ENCODE measurements at places on chromosomes 7 and 10. TPM values are rescaled to one million over a fixed set of nuclear protein-coding genes. Genes with fewer than 3 reads are reported as not detected.

- no peak for DNase-seq
These were observed 7.5 kb downstream of the MTG1 start for GRCh38 chr10:133401500-133401899.

Gene BTBD16
- not detected for total RNA-seq

GRCh38 chr10:126170776-126171175 is 217.5 kb downstream of the ADAM12 start:
- DNase-seq: no peak

DNA sequence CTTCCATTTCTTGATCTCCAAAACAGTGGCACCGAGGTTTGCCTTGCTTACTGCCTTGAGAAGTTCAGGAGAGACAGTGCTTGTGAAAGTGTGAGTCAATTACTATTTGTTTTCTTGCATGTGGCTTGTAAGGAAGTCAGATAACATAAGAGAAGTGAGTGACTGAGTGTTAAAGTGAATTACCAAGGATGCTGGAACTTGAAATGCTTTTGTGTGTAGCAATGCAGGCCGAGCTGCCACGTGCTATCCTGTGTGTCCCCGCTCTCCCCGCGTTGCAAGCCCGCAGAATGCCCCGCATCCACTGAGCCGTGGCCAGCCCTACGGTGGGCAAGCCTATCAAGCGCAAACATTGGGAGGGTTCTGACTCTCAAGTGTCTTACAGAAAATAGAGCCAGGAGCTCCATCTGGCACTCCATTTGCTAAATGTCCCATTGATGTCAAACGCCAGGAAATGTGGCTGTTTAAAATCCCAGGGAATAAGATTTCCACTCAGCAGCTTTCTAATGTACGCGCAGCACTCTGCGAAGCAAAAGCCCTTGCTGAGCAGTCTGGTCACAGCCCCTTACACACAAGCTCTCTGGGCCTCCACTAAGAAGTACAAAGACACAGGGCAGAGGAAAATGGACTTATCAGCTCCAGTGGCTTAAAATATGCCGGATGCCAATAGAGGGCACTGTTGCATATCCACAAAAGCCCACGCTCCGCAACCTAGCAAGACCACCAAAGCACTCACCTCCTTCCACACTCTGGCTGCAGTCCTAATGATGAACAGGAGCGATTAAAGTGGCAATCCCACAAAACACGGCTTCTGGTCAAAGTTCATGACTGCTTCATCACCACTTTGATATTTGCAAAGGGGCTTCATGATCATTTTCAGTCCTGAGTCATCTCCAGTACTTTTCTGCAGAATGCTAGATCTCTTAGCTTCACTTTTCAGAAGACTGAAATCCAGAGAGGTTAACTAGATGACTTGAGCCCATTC is 158.0 kb upstream of the ITGB1 start:
- DNase-seq: no peak

DNA sequence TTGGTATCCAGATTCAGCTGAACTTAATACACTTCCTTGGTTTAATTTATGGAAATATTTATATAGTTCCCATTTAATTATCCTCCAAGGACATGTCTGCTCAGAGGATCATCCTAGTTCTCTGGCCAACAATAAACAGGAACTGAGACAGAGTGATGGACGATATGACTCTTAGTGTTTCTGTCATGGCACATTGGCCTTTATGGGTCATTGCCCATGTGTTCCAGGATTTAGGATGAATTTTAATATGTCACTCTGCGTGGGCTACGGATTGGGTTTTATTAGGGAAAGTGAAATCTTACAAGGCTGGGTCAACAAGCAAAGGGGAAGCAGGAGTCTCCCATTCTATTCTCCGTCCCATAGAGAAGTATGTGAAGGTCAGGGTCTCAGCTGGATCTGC is 18.8 kb upstream of the TNPO3 start:
- no peak for DNase-seq

DNA sequence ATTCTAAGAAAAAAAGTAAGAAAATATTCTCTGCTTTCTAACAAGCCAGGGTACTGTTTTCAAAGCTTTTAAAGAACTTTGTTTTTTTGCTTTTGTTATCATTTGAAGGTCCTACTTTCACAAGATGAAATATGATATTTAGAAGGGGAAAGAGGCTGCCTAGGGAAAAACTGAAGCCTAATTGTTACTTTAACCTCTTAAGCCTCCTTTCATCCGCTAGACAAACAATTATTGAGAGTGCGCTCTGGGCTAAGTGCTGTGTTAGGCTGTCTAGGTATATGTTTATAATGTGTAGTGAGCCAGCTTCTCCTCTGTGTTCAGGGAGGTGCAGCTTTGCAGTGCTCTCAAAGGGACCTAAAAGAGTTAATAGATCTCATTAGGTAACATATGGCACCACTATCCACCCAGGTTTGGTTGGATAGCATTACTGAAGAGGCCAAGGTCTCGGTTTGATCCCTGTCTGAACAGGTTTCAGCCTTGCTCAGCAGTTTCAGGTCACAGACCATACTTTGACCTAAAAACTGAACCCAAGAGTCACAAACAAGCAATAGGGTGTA is 17.9 kb downstream of the PDK4 start:
- no peak for DNase-seq

Gene EN2
- 0.11 TPM for total RNA-seq

DNA sequence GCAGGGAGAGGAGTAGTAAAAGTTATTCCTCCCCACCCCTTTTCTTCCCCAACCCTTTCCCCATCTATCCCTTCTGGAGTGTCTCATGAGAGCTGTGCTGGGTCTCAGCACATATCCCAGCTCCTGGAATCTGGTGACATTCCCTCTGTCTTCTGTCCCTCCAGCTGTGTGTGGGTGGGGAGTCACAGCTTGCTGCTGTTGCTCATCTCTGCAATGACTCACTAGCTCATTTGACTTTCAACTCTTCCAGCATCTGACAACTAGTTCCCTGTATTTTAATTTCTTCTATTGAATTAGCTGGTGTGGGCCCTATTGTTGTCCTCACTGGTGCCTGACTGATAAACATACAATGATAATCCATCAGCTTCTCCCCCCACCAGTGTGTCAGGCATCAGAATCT is 198.9 kb upstream of the AUTS2 start:
- DNase-seq: no peak

Gene SLC26A4
- total RNA-seq: 0.41 TPM

GRCh38 chr10:104831272-104831671 is 190.2 kb downstream of the SORCS3 start:
- DNase-seq: no peak

DNA sequence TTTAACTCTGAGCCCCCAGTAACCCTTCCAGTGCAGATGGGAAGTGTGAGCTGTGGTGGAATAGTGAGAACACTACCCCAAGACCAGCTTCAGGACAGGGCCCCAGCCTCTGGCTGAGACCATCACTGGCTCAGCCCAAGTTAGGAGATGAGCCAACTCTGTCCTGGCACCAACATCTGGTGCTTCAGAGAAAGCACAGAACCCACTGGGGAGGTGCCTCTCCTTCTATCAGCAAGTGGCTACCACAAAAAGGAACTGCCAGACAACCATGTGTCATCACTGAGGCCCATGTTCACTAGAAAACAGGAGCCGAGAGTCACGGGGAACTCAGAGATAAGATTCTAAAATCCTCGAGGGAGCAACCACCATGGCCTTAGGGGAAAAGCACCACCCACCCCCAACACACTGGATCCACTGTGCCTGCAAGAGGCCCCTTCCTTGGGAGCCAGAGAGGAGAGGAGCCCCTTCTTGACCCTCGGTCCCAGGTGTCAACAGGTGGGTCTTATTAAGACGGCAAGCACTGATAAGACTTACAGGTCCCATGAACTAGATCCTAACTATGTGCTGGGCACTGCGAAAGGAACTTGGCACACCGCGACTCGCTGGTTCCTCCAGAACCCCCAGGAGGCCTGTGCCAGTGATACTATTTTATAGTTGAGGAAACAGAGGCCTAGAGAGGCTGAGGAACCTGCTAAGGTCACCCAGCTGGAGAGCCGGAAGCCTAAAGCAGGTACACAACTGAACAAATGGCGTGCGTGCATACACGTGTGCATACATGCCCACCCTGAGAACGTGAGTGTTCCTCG is 102.7 kb downstream of the FAM53B start:
- DNase-seq: peak; percentile 64

GRCh38 chr10:13346283-13347042 is 1.6 kb downstream of the SEPHS1 start:
- DNase-seq: no peak

Gene GRID2IP
- total RNA-seq: not detected

GRCh38 chr10:26939290-26939961 is 78.7 kb upstream of the ABI1 start:
- DNase-seq: no peak

DNA sequence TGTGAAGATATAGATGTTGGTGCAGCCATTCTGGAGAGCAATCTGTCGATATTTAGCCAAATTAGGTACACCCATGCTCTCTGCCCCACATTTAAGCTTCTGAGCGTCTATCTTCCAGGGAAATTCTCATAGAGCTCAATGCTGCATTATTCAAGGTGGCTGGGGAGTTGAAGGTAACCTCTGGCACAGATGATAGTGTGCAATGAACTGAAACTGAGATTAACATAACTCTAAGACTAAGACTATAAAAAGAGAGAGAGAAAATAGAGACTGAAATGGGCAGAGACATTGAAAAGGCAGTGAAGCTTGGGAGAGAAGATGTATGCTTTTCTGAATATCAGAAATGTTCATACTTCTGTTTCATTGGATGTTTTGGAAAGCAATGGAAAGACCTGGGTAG is 1197.0 kb upstream of the AUTS2 start:
- DNase-seq: no peak

DNA sequence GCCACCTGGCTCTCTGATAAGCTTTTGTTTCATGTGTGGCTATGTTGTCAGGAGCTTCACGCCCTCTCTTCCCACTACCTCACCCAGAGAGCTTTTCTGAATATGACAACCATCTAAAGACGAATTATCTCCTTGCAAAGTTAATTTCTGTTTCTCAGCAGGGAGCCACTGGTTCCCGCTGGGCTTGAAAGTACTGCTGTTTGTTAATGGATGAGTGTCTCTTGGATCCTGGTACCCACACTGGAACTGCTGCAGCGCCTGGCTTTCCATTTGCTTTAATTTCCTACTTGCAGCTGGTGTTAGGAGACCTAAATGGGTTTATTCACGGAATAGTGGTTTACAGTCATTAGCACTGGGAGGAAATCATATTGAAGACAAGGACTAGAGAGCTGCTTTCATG is 267.9 kb upstream of the LRGUK start:
- no peak for DNase-seq

- no peak for DNase-seq
These were observed 80.2 kb downstream of the RNF216 start for GRCh38 chr7:5701085-5701914.

- DNase-seq: no peak
These were observed 31.2 kb upstream of the SRGN start for GRCh38 chr10:69056536-69057260.

Gene PRKAR2B
- 21.8 TPM for total RNA-seq
